ENCODE measurements at places on chromosomes 2 and 18.

DNA sequence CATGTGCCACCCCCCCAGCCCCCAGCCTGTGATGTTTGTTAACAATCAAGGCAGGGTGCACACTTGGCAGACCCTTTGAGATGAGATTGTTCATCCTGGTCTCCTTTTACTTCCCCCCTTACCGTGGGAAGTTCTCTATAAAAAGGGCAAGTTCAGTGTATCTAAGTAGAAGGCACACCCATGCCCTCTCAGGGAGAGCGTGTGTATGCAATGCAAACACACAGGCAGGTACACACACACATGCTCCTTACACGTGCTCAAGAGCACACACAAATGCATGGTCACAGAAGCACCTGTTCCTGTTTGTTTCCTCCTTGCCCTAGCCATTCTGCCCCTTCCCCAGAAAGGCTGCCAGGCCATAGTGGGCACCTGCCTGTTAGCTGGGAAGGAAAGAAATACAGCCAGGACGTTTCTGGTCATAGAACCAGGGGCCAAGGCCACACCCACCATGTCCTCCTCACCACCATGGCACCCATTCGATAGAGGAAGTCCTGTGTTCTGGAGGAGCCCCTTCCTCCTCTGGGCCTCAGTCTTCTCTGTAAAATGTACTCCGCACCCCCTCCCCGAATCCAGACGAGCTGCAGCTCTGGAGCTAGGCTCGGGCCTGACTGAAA is 3.1 kb downstream of the ATOH8 start:
- DNase-seq = no peak

DNA sequence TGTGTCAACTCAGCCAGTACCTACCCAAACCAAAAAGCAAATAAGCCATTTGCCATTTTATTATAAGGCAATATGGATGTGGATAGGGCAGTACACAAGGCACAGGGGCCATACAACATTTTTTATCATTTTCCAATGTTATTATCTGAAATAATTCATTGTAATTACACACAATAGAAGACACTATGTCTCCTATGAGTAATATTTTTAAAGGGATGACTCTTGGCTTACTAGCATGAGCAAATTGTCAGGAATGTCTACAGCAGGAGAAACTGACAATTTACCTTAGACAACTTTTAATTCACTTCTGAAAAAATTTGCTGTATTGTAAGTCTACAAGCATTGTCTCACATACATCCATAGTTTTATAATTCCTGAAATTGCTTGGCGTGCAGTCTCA is 1193.9 kb upstream of the CELF4 start:
- DNase-seq = no peak

DNA sequence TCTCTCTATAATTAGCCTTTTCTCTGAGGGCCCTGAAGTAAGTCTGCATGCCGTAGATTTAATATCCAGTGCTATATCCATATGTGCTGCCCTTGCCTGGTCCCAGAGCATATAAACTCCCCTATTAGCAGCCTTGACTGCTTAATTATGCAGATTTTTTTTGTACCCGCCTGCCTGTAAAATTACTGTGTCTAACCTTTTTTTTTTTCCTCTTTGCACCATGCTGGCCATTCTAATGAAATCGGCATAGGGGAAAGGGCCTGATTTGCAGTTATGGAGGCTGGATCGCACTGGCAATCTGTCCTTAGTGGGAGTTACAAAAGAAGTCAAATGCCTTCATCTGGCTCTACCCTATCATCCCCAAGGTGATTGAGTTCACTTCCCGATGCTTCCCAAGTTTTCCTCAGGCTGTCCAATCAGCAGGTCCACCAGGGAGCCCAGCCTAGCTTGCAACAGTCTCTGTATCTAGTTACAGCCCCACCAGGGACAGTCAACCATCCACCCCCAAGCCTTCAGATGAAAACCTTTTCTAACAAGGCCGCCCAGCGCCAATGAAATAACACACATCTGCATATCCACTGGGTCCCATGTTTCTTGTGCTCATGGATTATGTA is 239.0 kb downstream of the ZNF521 start:
- no peak for DNase-seq

GRCh38 chr2:223328578-223328977 is 273.6 kb downstream of the SCG2 start:
- no peak for DNase-seq

DNA sequence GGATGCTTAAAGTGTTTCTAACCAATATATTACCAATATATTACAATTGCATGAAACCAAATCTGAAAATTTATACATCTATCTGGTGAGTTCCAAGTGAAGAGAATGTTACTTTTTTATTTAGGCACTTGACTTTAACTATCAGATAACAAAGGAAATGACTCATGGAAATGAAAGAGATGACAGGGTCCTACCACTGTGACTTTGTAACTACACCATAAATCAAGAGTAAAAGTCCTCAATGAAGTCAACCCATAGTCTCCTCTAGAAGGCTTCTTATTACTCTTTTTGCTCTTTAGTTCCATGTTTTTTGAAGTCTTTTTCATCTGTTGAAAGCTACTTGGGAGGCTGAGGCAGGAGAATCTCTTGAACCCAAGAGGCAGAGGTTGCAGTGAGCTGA is 545.0 kb upstream of the PIK3C3 start:
- DNase-seq = no peak

DNA sequence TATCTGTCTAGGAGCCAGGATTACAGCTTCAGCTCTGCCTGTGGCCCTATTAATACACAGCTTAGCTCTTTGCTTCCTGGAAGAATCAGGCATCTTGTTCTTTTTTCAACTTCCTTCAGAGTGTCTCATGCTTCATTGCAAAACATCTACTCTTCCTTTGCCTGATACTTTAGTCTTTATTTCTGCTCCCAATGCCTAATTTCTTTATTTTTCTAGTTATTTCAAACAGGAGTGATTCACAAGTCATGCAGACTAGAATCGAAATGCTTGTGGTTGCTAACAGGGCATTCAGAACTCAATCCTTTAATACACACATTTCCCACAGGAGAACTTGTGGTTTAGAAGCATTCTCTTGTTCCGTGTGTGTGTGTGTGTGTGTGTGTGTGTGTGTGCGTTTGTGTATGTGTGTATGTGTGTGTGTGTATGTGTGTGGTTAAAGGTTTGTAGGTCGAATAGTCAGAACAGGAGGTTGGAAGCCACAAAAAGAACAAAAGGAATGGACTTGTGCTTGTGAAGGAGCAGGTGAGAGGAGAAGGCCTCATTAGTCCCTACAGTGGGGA is 28.3 kb upstream of the INSIG2 start:
- DNase-seq = no peak

DNA sequence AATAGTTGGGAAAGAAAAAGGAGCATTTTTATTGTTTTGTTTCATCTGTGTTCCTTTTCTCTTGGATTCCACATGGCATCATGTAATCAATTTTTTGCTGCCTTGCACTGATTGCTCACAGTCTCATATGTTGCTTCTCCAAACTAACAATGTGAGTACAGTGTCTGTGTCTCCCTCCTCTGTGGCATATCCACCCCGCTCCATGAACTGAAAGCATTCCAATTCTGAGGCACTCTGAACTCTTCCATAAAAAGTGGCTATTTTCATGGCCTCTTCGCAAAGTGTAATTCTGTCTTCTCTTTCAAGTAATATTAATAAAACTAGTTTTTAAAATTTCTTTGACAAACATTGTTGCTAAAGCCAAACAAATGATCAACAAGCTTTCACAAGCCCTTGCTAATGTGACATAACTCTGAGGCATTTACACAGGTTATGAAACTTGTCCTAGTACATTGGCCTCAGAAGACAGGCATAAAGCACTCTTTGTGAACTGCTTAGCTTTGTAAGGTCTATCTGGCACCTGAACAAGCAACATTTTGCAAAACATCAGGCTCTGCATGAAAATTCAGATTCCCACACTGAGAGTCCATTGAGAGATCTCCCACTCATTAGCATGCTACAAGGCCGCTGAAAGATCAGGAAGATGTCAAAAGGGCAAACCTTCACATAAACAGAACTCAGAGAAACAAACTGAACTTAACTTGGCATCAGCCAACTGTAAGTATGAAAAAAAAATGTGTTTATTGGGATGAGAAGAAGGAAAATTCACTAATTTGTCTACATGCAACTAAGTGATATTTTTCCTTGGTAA is 33.0 kb downstream of the GPR75 start:
- DNase-seq = no peak

- DNase-seq = no peak
Observed at GRCh38 chr18:45589356-45590035, 25.8 kb upstream of the SLC14A2 start.

DNA sequence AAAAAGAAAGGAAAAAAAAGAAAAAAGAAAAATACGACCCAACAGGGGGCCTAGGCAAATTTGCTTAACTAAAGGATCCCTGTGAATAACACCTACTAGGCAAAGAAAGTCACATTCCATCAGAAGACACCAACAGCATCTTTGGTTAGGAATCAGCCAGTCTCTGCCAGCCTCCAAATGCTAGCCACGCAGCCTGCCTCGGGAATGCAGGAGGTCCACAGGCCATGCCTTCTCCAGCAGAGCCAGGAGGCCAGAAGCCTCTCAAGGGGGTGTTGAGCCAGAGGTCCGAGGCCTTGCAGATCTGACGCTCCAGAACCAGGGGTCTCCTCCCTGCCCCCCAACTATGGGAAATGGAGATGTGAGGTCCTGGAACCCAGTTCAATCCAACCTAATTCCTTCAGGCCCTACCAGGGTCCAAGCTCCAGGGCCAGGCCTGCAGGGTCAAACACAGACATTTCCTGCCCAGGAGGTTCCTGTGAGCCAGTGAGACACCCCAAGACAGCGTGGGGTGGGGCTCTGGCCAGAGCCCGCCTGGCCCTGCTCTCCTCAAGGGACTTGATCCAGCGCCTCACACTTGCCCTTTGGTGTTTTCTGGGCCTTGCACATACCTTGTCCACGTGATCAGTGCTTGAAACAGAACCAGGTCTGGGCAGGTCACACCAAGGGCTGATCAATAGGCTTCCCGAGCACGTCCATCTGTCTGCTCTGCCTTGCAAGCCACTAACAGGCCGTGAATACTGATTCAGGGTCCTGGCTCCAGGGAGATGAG is 289.6 kb upstream of the ID2 start:
- DNase-seq = no peak

DNA sequence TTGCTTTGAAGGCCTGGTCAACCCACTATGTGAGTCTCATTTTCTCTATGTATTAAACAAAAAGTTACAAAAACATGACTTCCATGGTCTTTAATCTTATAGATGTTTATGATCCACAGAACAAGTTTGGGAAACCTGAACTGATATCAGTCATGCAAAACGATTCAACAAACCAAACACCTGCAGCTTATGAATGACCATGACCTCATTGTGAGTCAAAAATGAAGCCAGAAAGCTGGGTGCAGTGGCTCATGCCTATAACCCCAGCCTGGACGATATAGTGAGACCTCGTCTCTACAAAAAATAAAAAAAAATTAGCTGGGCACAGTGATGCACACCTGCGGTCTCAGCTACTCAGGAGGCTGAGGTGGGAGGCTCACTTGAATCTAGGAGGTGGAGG is 270.4 kb upstream of the CCDC68 start:
- no peak for DNase-seq

GRCh38 chr18:1884623-1885022 is 686.7 kb downstream of the METTL4 start:
- DNase-seq = no peak

GRCh38 chr18:48203961-48204666 is 205.1 kb downstream of the ZBTB7C start:
- no peak for DNase-seq

DNA sequence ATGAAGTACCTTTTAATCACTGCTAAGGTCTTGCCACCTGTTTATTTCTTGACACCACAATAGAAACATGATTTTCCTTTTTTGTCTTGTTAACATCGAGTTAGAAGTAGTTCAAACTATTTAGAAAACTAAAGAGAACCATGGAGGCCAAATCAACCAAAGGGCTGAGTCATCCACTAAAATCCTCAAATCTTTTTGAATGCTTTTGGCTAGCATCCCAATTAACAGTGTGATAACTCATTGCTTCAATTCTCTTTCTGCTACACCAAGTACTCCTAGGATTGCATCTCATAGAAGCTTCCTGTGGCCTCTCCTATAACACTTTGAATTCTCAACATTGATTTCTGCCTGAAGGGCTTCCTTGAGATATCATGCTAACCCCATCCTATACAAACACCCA is 159.9 kb upstream of the MMADHC start:
- no peak for DNase-seq

DNA sequence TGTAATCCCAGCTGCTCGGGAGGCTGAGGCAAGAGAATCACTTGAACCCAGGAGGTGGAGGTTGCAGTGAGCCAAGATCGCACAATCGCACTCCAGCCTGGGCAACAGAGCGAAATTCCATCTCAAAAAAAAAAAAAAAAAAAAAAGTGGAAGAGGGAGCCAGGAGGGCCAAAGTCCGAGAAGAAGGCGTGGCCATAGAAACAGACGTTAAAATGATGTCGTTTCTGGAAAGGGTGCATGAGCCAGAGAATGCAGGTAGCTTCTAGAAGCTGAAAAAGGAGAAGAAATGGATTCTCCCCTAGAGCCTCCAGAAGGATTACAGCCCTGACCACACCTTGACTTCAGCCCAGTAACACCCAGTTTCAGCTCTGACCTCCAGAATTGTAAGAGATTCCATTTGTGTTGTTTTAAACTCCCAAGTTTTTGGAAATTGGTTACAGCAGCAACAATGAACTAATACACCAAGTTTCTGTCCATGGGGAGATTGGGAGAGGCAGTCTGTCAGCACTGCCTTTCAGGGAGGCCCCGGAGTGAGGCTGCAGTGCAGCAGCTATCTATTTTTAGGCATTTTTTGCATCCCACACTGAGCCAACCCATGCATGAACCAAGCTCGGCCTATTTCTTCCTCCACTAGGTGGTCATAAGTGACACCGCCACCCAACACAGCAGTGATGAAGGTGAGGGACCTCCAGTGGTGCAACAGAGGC is 14.2 kb upstream of the TRAF3IP1 start:
- DNase-seq = no peak

DNA sequence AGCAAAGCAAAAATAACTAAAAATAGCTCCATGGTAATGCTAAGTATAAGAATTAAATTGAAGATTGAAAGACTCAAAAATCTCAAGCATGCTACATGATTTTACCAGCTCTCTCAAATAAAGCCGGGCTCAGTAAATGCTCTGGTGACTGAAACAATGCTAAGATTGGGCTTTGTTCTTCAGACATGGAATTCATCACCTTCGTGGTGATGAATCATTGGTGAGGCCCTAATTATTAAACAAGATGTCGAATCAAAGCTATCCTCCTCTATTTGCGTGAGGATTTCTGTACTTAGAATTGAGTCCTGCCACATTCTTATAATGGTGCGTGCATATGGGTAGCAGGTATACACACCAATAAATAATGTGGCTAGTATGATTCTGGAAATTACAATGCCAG is 58.8 kb upstream of the LRRTM1 start:
- no peak for DNase-seq

DNA sequence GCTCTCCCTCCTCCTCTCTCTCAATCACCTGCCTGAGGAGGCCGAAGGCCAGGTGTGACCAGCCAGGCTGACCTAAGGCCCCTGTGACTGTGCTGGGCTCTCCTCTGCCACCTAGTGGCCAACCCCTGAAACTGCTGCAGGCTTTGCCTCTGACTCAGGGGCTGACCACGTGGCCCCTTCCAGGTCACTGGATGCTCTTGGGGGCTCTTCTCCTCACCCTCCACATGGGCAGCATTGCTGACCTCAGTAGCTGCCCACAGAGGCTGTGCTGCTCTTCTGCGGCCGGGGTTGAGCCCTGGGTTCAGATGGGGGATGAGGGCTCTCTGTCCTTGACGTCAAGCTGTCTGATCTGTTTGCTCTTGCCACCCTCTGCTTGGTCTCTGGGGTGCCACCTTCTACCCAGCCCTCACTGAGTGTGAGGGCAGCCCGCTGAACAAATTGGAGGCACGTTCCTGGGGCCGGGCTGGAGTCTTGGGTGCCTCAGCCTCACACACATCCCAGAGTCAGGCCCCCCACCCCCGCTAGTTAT is 122.7 kb downstream of the TWIST2 start:
- DNase-seq = no peak

Data from NCI-H1436 (cell line).